ENCODE measurements at places on chromosomes 11 and 22. TPM values are rescaled to one million over a fixed set of nuclear protein-coding genes. Genes with fewer than 3 reads are reported as not detected.

Gene C11orf91
- not detected for total RNA-seq

DNA sequence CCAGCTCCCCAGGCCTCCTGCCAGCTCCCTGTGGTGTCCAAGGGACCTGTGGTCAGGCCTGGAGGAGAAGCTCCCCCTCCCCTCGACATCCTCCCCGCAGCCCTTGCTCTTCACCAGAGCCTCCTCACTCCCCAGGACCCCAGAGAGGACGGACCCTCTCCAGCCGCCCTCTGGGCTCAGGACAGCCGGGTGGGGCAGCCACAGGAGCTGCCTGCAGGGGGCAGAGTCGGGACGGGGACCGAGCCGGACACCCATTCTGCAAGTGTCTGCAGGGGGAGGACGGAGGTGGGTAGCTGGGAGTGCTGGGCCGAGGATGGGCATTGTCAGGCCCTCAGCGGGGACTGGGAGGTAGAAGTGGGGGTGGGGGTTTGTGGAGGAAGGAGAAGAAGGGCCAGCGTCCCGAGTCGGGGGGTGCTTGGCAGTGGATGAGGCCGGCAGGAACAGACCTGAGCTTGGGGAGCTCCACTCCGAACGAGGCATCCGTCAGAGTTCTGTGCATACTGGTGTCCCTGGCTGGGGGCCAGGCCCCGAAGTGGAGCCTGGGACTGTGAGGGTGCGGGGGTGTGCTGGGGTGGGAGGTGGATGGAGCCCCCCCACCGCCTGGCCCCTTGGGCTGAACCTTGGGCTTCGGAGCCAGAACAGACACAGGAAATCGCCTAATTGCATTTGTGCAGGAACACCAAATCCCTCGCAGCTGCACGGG is 15.2 kb downstream of the PRR33 start:
- DNase-seq = no peak

DNA sequence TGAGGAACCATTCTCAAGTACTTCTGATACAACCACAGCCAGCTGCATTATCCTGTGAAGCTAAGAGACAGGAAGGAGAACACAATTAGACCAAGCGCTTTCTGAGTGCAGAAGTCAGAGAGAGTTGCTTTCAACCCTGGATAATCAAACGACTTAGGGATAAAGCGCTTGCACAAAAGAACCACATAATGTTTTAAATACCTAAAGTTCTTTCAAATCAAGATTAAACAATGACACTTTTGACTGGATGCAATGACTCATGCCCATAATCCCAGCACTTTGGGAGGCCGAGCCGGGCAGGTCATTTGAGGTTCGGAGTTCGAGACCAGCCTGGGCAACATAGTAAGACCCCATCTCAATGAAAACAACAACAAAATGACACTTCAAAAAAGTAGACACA is 145.1 kb downstream of the SWAP70 start:
- no peak for DNase-seq

DNA sequence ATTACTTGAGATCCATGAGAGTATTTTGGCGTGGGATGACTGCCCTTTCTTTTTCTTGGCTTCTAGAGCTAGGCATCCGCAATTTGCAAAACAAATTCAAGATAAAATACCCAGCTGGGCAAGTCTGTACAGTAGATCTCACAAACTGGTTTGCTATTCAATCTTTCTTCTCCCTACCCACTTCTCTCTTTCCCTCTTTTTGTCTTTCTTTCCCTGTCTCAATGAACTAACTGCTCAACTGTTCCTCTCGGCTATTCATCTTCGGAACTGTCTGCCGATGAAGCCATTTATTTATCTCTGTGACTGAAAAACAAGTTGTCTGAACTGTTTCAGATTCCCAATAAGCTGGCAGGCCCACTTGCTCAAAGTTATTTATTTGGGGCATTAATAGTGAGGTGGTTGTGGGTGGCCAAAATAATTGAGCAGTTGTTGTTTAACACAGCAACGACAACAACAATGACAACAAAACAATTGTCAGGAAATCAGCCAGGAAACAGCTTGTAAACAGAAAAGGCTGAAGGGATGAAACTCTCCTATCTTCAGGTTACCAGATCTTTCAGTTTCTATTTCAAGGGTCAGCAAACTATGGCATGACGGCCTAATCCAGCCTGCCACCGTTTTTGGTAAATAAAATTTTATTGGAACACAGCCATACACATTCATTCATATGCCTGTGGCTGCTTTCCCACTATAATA is 76.0 kb upstream of the MTMR2 start:
- no peak for DNase-seq

Gene SCN2B
- 5.8 TPM for total RNA-seq

Gene MAPK8IP2
- 76.3 TPM for total RNA-seq
